ENCODE measurements at places on chromosomes 5 and 9. TPM values are rescaled to one million over a fixed set of nuclear protein-coding genes. Genes with fewer than 3 reads are reported as not detected.
A peak's percentile ranks its signal among the peaks of the same experiment; 100 is the strongest.

MRPL36 gene
- 36.8 TPM for total RNA-seq

ANKRD31 gene
- total RNA-seq = 0.13 TPM

ZFP37 gene
- 8.1 TPM for total RNA-seq

- no peak for DNase-seq
- H3K4me3 ChIP-seq = no peak overlapping the region
- H3K27ac ChIP-seq = no peak overlapping the region
- no peaks in the 10 kb centered on the region for H3K27me3 ChIP-seq
- peaks cover 7% of the 10 kb centered on the region for H3K4me1 ChIP-seq
- no peaks in the 10 kb centered on the region for H3K36me3 ChIP-seq
Observed at GRCh38 chr9:35795695-35796094, 4.3 kb downstream of the NPR2 start.

DNA sequence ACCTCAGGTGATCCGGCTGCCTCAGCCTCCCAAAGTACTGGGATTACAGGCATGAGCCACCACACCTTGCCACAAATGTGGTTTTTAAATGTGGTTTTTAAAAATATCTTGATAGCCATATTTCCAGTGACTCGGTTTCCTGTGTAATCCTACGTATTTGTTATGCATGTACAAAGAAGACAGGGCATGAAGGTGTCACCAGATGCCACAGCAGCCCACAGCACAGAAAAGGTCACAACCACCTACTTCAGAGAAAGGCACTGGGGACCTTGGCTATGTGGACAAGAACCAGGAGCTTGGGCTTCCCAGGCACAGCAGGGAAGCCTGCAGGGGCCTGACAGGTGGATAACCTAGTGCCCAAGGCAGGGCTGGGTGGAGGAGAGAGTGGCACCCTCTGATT lies 38.0 kb downstream of the C9orf50 start:
- no peak for DNase-seq
- H3K27ac ChIP-seq = no peak overlapping the region
- no peak overlapping the region for H3K4me3 ChIP-seq
- no peaks in the 10 kb centered on the region for H3K36me3 ChIP-seq
- peaks cover 7% of the 10 kb centered on the region for H3K4me1 ChIP-seq

DNA sequence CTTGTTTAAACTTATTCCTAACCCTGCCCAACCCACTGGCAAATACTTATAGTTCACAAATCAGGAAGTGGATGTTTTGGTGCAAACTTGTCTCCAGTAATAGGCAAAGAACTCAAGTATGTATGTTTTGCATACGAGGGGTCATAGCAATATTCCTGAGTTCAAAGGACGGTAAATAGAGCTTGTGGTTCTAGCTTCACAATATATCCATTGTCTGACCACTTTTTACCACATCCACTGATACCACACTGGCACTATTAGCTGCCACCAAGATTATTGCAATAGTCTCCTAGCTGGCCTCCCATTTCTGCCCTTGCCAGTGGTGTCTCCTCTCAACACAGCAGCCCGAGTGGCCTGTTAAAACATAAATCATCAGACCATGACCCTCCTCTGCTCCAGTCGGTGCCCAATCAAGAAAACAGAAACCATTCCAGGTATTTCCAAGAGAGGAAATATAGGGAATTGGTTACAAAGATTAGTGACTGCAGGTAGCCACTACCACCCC lies 17.0 kb downstream of the GRXCR2 start:
- H3K27ac ChIP-seq = peak overlapping the region; percentile 67
- H3K27me3 ChIP-seq = no peaks in the 10 kb centered on the region
- peak overlapping the region; percentile 46 for H3K4me3 ChIP-seq
- DNase-seq = no peak
- peaks cover 3% of the 10 kb centered on the region for H3K4me1 ChIP-seq
- H3K36me3 ChIP-seq = no peaks in the 10 kb centered on the region

- H3K4me3 ChIP-seq = no peak overlapping the region
- H3K27ac ChIP-seq = no peak overlapping the region
- no peaks in the 10 kb centered on the region for H3K4me1 ChIP-seq
- no peak for DNase-seq
Observed at GRCh38 chr5:115068239-115069086, 101.2 kb downstream of the TRIM36 start.

Data from ovary (tissue), 10 donors.